ENCODE measurements at places on chromosomes 4 and X.

- DNase-seq: no peak
Observed at GRCh38 chr4:88012647-88013046, 5.2 kb downstream of the PKD2 start.

DNA sequence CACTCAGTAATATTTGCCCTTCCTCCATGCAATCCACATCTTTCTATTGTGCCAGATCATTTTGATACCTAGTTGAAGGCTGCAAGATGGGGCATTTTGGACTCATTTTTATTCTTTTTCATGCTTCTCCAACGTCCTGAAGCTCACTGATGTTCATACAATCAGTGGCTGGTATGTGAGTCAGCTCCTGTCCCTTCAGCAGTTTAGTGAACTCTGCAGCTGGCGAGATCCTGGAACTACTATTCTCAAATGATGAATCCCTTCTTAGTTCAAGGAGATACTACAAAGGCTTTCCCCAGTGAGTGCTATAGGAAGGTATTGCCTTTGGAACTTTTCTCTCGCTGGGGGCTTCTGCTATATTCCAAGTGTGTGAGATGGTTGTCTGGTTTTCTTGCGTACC, 9.6 kb upstream of the CCDC149 start:
- no peak for DNase-seq

DNA sequence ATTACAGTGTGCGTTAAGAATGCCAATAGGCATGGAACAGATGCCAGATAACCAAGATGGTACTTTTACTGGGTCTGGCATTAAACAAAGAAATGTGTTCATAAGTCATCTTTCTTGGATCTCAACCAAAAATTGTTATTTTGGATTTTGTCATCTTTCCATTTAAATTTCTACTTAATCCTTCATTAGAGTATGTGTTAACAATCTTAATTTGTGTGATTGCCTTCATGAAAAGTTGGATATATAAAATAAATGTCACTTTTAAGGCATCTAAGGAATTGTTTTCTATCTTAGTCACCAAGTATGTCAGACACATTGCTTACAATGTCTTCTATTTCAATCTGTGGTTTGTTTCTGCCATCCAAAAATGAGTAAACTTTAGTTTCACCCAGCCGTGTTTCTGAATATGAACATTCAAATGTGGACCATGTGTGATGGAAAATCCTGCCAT, 87.5 kb downstream of the PALLD start:
- no peak for DNase-seq

- no peak for DNase-seq
Observed at GRCh38 chrX:11265352-11265751, 27.9 kb upstream of the AMELX start.

GRCh38 chrX:1488141-1488540, 35.4 kb upstream of the ASMTL start:
- DNase-seq: no peak

GRCh38 chr4:48604041-48604440, 114.0 kb downstream of the ZAR1 start:
- DNase-seq: no peak

DNA sequence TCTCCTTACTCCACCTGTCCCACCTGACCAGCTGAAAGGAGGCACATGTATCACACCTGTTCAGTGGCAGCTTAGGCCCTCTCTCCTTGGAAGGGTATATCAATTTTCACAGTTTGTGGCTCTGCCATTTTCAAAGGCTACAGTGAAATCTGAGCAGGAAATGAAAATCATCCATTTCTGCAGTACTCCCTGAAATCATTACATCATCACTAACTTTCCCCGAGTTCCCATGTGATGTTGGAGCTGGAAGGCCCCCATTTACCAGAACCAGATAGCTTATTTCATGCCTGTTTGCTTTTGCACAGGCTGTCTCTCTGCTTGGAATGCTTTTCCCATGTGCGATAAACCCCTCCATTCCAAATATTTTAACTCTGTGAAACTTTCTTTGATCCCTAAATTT, 31.0 kb upstream of the STX18 start:
- DNase-seq: no peak

- no peak for DNase-seq
Observed at GRCh38 chr4:5890063-5890727, 2.7 kb downstream of the CRMP1 start.

GRCh38 chr4:140162596-140162995, 8.6 kb upstream of the MAML3 start:
- DNase-seq: no peak

GRCh38 chr4:109429545-109429944, 4.1 kb upstream of the SEC24B start:
- no peak for DNase-seq

- DNase-seq: no peak
Observed at GRCh38 chr4:110108422-110108821, 90.0 kb downstream of the ELOVL6 start.

DNA sequence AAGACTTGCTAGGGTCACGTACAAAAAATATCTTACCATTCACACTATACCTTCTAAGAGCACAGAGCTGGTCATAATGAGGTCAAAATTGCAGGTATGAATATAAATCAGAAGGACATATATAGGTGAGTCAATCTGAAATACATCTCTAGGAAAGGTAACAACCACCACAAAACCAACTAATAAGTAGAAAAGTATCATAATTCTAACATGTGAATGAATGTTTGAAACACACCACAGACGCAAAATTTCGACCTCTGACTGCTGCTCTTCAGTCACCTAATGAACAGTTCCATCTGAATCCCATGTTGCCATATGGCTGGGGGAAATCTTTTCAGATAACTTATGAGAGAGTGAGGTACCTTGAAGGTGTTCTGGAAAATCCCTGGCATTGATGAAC, 22.1 kb downstream of the STAP1 start:
- no peak for DNase-seq

DNA sequence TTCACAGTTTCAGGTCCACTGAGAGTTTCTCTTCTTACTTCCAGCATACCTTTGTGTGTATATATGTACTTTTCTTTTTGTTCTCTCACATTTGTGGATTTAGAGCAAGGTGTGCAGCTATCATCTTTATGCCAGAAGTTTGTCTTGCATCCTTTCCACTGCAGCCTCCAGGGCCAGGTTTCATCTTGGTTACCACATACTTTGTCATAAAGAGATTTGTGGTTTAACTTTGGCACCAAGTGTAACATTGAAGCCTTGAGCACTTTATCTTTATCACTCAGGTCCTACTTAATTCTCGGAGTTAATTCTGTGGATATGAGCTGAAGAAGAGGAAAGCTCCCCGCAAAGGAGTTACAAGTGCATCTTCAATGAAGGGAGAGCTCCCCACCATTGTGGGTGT, 31.4 kb upstream of the VMA21 start:
- DNase-seq: no peak

DNA sequence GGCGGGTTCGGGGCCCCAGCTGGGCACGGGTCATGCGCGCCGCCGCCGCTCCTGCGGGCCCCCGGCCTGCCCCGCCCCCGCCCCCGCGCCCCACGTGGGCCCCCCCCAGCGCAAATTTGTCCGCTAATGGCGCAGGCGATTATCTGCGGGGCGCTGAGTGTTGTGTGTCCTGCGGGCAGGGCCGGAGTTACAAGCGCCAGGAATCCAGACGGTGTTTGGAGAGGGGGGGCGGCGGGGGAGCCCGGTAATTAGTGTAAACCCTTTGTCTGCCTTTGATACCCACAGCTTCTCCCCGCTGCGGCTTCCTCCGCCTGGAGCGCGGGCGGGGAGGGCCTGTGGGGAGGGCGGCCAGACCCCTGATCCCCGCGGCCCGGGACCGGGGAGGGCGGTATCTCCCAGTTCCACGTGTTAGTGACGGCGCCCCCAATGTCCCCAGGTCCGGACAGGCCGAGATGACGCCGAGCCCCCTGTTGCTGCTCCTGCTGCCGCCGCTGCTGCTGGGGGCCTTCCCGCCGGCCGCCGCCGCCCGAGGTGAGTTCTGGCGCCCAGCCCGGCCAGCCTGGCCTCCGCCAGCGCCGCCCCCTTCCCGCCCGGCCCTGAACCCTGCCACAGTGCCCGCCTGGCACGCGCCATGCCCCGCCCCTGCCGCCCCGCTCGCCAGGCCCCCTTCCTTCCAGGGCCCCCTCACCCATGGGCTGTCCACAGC, 761 bp downstream of the FGFRL1 start:
- no peak for DNase-seq

DNA sequence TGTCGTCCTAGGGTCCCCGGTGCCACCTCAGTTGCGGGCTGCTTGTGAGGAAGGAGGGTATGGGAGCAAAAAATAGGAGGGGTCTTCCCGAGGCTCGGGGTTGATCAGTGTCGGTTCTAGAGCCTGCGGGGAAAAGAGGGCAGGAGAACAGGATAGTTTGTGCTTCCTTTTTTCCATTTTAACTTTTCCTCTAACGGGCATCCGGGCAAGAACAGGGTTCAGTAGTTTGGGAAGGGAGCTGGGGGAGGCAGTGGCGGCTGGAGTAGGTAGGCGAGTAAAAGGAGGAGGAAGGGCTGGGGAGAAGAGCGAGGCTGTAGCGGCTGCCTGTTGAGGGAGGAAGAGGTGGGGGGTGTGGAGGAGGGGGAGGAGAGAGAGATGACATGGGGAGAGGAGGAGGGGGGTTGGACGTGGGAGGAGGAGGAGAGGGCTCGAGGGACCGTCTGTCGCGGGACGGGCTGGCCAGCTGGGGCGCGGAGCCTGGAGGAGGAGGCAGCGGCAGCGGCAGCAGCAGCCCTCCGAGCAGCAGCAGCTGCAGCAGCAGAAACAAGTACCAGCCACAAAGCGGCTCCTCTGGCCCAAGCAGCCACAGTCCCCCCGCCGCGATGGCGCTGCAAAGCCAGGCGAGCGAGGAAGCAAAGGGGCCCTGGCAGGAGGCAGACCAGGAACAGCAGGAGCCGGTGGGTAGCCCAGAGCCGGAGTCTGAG, at the start of gene SLC16A2:
Gene SLC16A2 (plus strand): TSS at position 458 of the 704 bp plus-strand sequence. CDS start 145 bp downstream, at position 603.
- no peak for DNase-seq

DNA sequence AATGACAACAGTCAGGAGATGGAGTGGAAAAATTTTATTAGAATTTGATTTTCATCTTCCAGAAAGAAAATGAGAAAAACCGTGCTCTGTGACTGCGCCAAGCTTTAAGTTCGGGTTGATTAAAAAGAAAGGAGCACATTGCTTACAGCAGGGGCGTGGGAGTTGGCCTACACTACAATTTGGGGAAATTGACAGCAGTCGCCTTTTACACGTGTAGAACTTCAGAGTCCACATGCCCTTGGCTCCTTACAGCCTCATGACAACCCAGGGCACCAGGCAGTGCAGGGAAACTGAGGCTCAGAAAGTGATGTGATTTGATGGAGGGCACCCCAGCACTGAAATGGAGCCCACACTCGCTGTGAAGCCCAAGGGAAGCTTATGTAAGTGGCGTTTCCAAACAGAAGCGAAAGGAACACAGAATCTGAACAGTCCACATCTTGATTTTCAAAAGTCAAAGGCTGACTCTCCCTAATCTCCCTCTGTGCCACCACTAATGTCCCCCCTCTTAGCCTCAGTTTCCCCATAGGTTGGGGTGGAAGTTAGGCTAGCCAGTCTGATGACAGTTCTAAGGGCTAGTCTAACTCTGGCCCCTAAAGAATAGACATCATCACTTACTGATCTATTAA, 5.5 kb downstream of the PPP2R2C start:
- DNase-seq: no peak

DNA sequence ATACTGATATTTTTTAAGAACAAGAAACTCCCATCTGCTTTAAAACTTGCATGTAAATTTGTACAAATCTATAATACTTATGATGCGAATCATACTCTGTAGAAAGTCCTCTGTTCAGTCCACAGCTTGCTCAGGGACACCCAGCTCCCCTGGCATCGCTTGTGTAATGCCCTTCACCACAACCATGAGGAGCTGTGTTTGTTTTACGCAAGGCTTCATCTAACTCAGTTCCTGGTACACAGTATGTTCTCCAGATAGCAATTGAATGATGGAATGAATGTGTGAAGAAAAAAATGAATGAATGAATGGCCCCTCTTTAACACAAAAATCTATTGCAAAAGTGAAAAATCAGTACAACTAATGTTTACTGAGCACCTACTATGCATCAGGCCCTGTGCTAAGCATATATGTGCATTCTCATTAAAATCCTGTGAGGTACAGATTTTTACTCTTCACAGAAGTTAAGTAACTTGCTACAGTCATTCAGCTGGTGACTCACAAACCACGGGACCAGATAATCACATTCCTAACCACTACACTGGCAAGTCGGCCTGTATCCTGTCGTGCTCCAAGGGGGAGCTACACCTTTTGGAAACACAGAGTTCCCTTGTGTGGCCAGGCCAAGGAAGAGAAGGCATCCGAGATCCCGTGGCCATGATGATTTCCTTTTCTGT, 58.7 kb upstream of the KDR start:
- peak; percentile 93 for DNase-seq

- DNase-seq: no peak
Observed at GRCh38 chrX:134909261-134909660, 81.5 kb upstream of the SMIM10 start.

GRCh38 chr4:102477657-102478056, 23.5 kb upstream of the NFKB1 start:
- no peak for DNase-seq

Measured in non-pigmented ciliary epithelial cell (primary cell).